Osteoblast (primary cell): ENCODE measurements at places on chromosomes 13 and 19.

DNA sequence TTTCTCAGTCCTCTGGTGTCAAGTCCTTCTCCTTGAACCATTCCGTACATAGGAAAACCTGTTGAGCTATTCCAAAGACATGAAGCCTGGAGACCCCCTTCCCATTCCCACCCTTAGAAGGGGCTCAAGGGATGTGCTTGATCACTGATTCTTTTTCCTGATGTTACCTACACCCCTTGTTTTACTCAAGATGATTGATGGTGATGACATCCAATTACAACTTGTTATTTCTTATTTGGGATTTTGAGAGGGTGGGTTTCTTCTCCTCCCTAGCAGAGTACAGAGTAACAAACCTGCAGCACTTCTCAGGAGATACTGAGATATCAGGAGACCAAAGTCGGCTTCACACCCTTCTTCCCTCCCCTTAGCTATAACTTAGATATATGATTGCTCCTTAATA is 6.7 kb upstream of the RPS19 start:
- no peak for DNase-seq

DNA sequence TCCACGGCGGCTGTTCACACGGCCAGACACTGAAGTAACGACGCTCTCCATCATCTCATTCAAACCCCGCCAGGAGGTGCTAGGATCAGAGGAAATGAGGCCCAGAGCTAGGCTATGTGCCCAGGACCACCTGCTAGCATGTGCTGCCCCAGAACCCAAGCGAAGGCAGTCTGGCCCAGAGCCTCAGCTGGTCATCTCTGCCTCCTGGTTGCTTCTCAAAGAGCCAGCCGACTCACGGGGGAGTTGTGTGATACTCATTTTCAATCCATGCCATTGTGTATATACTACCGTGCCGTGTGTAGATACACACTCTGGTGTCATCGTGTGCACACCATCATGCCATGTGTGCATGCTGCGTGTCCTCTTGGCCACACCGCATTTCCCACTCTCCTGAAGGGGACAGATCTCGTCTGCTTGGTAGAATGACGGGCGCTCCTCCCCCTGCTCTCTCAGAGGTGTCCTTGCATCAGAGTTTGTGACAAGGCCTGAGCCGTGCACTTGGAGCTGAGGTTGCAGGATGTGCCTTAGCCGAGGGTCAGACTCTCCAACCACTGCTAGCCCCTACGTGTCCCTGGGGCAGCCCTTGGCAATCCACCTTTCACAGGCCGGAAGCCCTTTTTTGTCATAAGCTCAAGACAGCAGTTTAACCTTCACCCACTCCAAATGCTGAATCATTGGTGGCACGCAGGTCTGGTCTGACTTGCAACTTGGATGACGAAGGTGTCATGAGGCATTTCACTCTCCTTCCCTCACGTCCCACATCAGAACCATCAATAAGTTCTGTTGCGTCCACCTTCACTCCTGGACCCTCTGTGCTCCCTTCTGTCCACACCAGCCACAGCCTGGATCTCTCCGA is 130.4 kb downstream of the CRYL1 start:
- no peak for DNase-seq

DNA sequence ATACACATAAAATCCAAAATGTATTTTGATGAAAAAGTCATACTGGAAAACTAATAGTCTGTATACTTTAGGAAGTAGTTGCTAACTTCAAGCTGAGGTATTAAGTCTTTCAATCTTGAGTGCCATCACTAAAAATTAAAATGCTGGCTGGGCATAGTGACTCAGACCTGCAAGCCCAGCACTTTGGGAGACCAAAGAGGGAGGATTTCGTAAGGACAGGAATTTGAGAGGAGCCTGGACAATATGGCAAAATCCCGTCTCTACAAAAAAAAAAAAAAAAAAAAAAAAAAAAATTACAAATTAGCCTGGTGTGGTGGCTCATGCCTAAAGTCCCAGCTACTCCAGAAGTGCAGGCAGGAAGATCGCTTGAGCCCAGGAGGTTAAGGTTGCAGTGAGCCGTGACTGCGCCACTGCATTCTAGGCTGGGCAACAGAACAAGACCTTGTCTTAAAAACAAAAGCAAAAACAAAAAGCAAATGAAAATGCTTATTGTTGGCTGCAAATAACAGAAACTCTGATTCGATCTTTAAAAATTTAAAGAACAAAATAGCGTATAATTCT is 1994.2 kb upstream of the PCDH20 start:
- DNase-seq, result no peak

DNA sequence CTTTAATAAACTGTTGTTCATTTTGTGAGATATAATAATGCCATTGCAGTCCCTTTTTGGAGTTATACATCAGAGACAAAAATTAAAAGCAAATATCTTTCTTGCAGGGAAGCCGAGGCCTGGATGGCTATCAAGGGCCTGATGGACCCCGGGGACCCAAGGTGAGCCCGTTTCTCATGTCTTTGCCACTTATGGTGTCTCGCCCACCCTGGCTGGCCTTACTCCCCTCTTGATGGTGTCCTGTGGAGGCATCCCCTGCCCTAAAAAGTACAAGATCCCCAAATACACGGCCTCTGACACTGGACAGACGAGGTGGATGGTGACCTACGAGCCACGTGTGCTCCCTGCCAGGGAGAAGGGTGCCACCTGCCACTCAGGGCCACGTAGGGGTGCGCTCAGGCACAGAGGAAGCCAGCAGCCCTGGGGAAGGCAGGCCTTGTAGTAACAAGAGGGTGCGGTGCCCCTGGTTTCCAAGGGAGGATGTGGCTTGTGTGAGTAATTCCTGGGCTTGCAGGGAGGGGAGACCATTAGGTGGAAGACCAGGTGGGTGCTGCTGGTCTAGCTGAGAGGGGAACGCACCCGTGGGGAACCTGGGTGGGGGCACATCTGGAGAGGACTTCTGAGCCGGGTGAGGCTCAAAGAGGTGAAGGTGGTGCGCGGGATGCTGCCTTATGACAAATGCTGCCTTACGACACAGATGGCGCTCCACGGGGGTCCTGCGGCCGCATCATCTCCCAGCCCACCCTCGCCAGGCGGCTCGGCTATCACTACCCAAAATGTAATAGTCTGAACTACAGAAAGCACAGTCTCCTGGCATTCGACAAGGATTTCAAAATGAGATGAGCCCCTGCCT is 115.6 kb downstream of the RAB20 start:
- DNase-seq, result no peak

DNA sequence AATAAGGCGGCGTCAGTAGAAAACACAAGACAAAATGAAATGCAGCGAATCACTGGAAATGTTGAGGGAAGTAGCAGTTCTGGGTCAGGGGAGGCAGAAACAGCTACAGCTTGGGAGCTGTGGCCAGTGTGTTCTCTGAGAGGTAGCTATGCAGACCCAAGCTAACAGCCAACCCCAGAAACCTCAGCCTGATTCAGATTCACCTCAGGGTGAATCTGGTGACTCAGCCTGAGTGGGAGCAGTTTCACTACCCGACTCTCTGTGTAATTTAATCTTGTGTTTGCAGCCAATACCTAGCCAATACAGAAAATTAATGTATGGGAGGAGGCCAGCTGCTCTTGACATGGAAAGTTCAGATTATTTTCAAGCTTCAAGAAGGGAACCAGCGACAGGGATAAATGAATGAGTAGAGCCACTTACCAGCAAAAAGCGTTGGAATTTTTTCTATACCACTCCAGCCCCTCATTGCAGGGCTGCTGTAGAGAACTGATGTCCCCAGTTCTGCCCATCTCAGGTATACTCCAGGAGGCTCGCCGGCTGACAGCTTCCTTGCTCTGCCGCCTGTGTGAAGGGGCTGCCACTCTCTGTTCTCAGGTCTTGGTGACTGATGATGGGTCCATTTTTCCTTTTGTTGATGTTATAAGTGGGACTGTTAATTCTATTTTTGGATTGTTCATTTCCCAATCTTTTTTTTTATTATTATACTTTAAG is 8.9 kb downstream of the IGFL3 start:
- DNase-seq, result peak; percentile 85
